ENCODE measurements at places on chromosomes 2 and 18.

- DNase-seq, result no peak
These were observed 246.1 kb downstream of the NDUFA10 start for GRCh38 chr2:239778861-239779558.

GRCh38 chr2:15732341-15733077, 140.8 kb downstream of the DDX1 start:
- DNase-seq, result no peak

- DNase-seq, result no peak
These were observed 464.2 kb upstream of the UBE2E3 start for GRCh38 chr2:180516232-180516631.

GRCh38 chr18:30491815-30492551, 550.6 kb downstream of the DSC3 start:
- no peak for DNase-seq

GRCh38 chr2:197304556-197305011, 6.0 kb downstream of the ANKRD44 start:
- no peak for DNase-seq

DNA sequence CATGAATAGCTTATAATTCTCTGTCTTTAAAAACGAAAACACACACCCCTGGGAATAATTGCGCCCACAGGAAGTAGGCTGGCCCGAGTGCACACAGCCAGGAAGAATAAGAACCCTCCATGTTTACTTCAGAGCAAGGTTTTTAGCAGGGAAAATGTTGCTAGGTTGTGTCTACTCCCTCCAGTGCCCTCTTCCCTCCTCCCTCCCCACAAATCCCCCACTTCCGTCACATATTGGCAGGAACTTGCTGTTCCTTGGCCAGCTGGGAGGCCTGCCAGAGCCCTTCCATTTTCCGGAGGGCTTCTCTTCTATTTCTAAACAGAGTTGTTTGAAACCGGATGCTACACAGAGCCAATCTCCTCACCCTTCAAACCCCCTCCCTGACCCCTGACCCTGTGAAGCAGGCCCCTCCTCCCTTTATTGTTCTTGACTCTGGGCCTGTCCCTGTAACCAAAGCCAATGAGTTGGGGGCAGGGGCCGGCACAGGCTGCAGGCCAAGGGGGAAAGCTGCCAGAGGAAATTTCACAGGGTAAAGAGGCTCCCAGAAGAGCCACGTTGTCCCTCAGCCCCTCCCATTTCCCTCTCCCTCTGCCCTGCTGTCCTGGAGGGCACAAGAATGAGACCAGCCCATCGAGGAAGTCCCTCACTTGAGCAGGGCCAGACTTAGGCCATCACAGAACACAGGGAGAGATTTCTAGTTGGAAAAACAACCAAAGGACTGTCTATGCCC, 49.8 kb upstream of the LGALSL start:
- no peak for DNase-seq

GRCh38 chr2:119826370-119826961, 66.7 kb downstream of the PTPN4 start:
- DNase-seq, result no peak

- no peak for DNase-seq
These were observed 20.3 kb downstream of the B4GALT6 start for GRCh38 chr18:31664101-31664500.

DNA sequence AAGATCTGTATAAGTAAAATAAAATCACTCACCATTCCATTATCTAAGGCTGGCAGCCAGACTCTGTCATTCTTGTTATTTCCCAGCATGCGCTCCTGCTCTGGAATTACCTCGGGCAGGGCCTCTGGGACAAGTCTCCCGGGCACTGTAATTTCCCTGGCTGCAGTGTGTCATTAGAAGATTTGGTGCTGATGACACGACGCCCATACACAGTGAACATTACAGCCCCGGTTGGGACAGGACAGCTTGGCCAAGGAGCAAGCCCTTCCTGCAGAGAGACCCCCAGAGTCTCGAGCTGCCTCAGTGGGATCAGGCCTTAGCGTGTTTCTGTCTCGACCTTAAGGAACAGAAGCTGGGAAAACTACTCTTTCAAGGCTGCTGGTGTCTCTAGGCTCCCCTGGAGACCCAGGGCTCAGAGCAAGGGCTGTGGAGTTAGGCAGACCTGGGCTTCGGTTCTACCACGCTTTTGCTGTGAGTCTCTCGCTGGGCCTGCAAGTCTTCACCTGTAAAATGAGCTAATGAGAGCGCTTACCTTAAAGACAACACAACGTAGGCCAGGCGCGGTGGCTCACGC, 39.7 kb downstream of the SMAD7 start:
- no peak for DNase-seq

GRCh38 chr18:24300703-24301102, 96.9 kb downstream of the OSBPL1A start:
- DNase-seq, result no peak

GRCh38 chr2:205934443-205934842, 151.5 kb downstream of the INO80D start:
- no peak for DNase-seq

DNA sequence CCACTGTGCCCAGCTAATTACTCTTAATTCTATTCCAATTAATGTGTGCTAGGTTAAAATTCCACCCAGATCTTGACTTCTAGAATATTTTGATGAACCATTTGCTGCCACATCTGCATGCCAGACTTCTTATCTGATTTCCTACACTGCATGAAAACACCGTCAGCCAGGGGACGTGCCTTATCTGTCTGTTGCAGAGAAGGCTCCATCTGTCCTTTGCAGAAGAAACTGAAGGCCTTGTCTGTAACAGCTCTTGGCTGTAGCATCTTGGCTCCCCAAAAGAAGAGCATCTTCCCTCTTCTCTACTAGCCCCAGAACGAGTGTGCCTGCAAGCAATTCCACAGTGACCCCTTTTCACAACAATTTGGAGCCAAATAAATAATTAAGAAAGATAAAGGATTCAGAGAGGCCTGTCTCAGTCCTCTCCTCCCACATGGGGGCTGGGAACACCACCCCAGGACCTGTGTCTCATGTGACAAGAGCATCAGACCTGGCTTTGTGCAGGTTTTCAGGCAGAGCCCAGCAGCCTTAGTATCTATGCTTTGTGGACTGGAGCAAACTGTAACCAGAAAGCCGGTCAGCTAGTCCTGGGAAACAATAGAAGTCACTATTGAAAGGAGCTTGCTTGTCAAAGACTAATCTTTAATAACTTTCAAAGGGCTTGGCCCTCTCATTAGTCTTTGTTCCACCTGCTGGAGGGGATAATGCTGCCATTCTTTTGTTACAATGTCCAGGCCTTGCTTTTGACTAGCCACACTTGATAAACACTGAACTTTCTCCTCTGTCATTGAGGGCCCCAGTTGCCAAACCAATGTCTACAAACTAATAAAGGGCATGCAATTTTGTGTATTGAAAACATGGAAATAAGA, 84.0 kb upstream of the NEUROD1 start:
- DNase-seq, result no peak

DNA sequence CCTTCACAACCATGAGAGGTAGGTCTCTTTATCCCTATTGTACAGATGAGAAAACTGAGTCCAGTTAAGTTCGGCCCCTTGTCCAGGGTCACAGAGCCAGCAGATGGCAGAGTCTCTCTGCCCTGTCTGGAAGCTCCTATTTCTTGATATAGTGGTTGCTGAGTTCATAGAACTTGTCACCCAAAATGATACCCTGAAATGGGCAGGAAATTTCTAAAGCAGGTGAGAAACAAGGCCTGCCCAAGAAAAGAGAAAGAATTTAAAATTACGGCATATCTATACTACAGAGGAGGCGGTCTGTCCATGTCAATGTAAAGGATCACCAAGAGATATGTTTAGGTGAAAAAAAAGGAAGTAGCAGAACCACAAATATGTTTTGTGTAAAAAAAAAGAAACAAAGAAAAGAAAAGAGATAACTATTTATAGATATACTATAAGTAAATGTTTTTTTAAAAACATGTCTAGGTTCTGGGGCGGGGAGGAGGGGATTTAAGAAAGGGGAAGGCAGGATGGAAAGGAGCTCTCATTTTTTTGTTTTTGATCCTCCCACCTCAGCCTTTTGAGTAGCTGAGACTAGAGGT, 39.8 kb downstream of the MYO7B start:
- no peak for DNase-seq

DNA sequence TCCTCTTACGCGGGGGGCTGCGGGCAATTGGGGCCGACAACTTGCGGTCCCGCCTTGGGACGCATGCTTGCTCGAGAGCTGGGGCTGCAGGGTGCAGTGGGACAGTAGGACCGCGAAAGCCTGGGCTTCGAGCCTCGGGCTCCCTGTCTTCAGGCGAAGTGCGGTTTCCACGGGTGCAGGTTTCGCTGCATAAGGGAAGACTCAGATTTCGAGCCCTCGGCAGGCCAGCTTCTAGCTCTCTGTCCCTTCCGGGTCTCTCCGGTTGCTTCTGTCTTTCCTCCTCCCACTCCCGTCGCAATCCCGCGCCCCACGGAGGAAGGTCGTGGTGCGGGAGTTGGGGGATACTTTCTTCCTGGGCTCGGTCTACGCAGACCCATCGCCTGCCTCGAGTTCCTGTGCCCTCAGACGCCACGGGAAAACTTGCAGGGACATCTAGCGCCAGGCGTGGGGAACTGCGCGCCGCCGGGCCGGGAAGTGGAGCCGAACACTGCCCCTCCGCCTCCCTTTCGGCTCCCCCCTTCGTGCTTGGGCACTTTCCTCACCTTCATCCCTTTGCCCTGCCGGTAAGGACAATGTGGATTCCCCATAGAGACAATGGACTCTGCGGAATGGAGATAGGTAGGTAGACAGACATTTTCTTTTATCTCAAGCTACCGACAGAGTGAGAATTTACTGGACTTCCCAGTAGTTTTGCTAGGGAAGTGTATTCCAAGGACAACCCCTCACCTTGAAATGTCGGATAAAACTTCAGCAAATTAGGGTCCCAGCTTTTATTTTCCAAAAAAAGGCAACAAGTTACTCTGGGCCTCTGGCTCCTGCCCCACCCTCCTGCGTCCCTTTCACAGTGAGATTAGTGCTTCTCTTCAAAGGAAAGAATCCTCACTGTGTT, 4.2 kb upstream of the HOXD13 start:
- DNase-seq, result no peak

- no peak for DNase-seq
These were observed 179.5 kb downstream of the PTGR3 start for GRCh38 chr18:75029481-75029880.

GRCh38 chr2:233209117-233209532, 42.3 kb upstream of the ATG16L1 start:
- no peak for DNase-seq

DNA sequence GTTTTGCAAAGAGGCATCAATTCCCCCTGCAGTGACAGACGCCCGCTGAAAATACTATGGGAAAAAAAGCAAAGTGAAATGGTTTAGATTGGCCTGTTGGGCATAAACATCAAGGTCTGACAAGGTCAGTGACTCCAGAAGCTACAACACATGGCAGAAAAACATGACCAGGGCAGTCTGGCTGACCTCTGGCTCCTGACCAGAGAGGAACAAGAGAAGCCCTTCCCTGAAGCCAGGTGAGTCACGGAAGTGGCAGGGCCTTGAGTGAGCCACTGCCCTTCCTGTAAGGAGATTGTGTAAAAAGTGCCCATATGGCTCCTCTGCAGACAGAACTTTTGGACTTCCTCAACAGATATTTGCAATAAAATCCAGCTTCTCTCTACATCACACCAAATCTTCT, 72.0 kb downstream of the DNER start:
- no peak for DNase-seq

GRCh38 chr2:172299741-172300140, 127.6 kb upstream of the ITGA6 start:
- DNase-seq, result no peak

- no peak for DNase-seq
These were observed 83.3 kb downstream of the ALPK2 start for GRCh38 chr18:58545338-58546296.

- no peak for DNase-seq
These were observed 6.4 kb upstream of the D2HGDH start for GRCh38 chr2:241728000-241728399.

GRCh38 chr18:56358608-56359280, 279.6 kb downstream of the TXNL1 start:
- no peak for DNase-seq

DNA sequence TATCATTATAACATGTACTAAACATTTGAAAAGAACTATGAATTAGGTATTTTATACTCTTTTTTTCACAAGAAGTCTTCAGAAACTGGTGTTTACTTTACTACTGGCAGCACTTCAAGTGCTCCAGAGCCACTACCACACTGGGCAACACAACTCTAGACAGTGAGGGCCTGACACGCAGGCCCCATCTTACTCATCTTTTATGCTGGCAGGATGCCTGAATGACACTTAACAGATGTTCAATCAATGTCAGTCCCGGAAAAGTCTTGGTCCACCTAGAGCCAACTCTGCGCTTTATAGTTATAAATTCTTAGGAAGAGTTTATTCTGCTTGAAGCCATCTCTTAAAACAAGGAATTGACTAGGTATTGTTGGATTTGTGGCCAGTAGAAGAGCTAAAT, 8.7 kb upstream of the WIPF1 start:
- no peak for DNase-seq

- no peak for DNase-seq
These were observed 49.8 kb downstream of the CYB5A start for GRCh38 chr18:74241970-74242369.

- no peak for DNase-seq
These were observed 12.5 kb downstream of the BOK start for GRCh38 chr2:241570961-241571581.

- no peak for DNase-seq
These were observed 115.3 kb upstream of the FZD5 start for GRCh38 chr2:207885010-207885409.

GRCh38 chr2:18336975-18337374, 223.5 kb downstream of the RDH14 start:
- DNase-seq, result no peak

GRCh38 chr2:61177727-61178549, 15.9 kb downstream of the C2orf74 start:
- DNase-seq, result peak; percentile 7

- DNase-seq, result no peak
These were observed 292.3 kb downstream of the ALPK2 start for GRCh38 chr18:58336605-58337004.

DNA sequence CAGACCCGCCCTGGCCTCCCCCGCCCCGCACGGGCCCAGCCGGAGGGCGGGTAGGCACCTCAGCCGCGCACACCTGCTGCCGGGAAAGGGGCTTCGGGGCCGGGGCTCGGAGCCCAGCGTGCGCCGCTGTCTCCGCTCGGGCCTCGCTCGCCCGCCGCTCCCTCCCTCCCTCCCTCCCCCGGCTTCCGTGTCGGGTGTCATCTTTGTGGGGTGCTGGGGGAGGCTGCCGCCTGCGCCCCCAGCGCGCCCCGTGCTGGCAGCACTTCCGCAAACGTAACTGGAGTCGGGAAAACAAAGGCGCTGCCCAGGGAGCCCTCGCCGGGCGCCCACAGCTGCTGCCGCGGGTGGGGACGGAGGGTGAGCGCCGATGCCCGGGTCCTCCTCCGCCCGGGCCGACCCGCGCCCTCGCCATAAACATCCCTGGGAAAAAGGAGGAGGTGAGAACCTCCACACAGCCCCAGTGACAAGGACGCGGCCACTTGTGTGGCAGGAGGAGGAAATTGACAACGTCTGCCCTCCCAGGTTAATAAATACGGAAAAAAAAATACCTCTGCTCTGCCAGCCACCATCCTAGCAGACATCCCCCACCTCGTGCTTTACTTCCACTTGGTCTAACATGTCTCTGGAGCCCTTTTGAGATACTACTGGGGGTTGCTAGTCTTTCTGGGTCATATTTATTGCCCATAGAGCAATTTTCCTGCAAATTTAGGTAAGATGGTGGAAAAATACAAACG, 550 bp downstream of the MFSD6 start:
- peak; percentile 36 for DNase-seq

GRCh38 chr2:71474116-71474743, 20.9 kb downstream of the DYSF start:
- no peak for DNase-seq

GRCh38 chr2:129758784-129759471, 220.5 kb upstream of the RAB6C start:
- no peak for DNase-seq
